ENCODE measurements at places on chromosomes 3 and 15.

DNA sequence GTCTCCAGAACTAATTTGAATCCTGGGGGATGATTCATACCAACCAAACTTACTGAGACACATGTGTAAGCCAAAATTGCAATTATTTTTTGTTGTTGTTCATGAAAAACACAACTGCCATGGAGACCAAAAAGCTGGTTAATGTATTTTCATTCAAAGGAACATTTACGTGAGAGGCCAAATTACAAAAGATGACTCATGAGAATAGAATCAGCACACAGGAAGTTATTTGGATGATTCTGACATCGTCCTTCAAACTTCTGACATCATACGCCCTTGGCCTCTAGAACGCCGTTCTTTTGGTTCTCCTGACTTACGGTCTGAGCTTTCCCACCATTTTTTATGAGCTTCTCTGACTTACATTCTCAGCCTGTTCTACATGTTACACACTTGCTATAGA is 3.0 kb upstream of the ZNF280D start:
- ATAC-seq = no peak

DNA sequence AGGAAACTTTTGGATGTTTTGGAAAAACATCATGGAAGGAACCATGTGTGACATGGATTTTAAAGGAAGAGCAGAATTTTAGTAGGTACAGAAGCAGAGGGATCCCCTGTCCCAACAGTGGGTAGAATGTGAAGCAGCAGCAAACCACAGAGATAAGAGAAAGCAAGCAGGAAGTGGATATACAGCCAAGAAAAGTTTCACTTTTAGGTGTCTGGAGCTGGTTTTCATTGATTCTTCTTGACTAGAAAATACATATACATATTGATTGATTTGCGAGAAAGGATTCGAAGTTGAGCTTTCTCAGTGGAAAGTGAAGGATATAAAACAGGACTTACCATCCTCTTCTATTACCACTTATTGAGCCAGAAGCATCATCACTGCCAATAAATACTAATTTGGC is 133.5 kb downstream of the KCNMB2 start:
- ATAC-seq = no peak

GRCh38 chr15:81407718-81408117 is 33.7 kb upstream of the TMC3 start:
- no peak for ATAC-seq

GRCh38 chr3:25821746-25822573 is 32.1 kb downstream of the OXSM start:
- ATAC-seq = no peak

DNA sequence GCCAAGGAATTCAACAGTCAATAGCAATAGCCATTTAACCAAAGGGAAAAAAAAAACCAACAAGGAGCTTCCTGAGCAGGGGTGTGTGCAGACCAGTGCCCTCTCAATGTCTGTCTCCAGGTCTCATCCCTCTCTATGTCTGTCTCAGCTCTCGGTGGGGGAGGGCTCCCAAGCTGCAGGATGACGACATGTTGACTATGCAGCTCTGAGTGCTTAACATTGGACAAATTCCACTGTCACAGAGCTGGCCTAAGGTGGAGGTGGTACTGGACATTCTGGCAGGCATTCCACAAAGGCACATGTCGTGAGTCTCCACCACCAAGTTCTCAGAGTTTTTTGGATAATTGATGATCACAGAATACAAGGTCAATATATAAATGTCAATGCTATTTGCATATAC is 2.0 kb upstream of the CAPN7 start:
- ATAC-seq = no peak
